ENCODE measurements at places on chromosomes 5 and 9.
A peak's percentile ranks its signal among the peaks of the same experiment; 100 is the strongest.

DNA sequence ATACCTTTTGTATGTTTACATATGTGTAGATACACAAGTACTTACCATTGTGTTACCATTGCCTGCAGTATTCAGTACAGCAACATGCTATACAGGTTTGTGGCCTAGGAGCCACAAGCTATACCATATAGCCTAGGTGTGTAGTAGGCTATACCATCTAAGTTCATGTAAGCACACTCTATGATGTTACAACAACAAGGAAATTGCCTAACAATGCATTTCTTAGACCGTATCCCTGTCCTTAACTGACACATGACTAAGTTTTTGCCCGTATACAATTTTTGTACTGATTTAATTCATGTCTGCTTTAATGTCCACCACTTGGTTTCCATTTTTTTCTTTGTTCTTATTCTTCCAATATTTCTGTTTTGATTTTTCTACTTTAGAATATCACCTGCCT is 18.5 kb downstream of the TNPO1 start:
- no peak for DNase-seq
- H3K36me3 ChIP-seq, result no peaks in the 10 kb centered on the region
- H3K27me3 ChIP-seq, result no peaks in the 10 kb centered on the region
- H3K4me1 ChIP-seq, result peaks cover 4% of the 10 kb centered on the region
- no peak overlapping the region for H3K4me3 ChIP-seq

DNA sequence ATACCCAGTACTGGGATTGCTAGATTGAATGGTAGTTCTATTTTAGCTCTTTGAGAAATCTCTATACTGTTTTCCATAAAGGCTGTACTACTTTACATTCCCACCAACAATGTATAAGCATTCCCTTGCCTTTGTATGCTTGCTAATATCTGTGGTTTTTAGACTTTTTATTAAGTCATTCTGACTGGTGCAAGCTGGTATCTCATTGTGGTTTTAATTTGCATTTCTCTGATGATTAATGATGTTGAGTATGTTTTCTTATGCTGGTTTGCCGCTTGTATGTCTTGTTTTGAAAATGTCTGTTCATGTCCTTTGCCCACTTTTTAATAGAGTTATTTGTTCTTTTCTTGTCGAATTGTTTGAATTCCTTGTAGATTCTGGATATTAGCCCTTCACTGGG is 512.7 kb upstream of the PAPPA start:
- no peak overlapping the region for H3K27ac ChIP-seq
- H3K4me3 ChIP-seq, result no peak overlapping the region
- DNase-seq, result no peak
- H3K27me3 ChIP-seq, result no peaks in the 10 kb centered on the region
- H3K36me3 ChIP-seq, result no peaks in the 10 kb centered on the region
- no peaks in the 10 kb centered on the region for H3K4me1 ChIP-seq

GRCh38 chr9:115847216-115847615 is 306.4 kb upstream of the PAPPA start:
- no peak overlapping the region for H3K27ac ChIP-seq
- H3K36me3 ChIP-seq, result no peaks in the 10 kb centered on the region
- H3K4me1 ChIP-seq, result no peaks in the 10 kb centered on the region
- H3K27me3 ChIP-seq, result no peaks in the 10 kb centered on the region

GRCh38 chr5:67969176-67969575 is 246.4 kb upstream of the PIK3R1 start:
- no peak overlapping the region for H3K4me3 ChIP-seq
- no peak overlapping the region for H3K27ac ChIP-seq
- no peaks in the 10 kb centered on the region for H3K36me3 ChIP-seq
- no peak for DNase-seq

DNA sequence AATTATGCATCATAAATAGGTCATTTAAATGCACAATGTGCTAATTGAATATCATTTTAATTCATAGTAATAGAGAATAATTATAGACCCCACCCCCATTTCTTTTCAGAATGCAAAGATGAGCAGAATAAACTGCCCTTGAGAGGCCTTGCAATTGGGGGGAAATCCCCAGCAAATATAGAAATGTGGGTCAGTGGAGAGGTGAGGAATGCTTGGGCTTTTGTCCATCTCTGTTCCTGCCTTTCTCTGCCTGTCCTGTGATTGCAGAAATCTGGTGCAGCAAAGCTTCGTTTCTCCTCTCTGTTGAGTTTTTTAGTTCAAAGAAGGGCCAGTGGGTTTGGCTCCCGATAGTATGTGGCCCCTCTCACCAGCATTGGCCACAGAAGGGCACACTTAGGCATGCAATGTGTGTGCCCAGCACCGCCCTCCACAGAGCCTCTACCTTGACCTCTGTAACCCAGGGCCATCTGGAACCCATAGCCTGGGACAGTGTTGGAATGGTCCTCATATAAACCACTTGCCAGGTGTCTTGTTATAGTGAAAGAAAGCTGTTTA is 164.2 kb downstream of the SEMA6A start:
- H3K4me1 ChIP-seq, result no peaks in the 10 kb centered on the region
- no peak overlapping the region for H3K4me3 ChIP-seq
- peaks cover 5% of the 10 kb centered on the region for H3K36me3 ChIP-seq
- H3K27me3 ChIP-seq, result no peaks in the 10 kb centered on the region

- H3K36me3 ChIP-seq, result no peaks in the 10 kb centered on the region
- no peak overlapping the region for H3K4me3 ChIP-seq
- no peaks in the 10 kb centered on the region for H3K4me1 ChIP-seq
These were observed 43.7 kb downstream of the OR2V1 start for GRCh38 chr5:181087309-181087708.

GRCh38 chr9:84285381-84285780 is 55.2 kb downstream of the SLC28A3 start:
- peak overlapping the region; percentile 95 for H3K27ac ChIP-seq
- no peak for DNase-seq
- no peak overlapping the region for H3K4me3 ChIP-seq
- H3K27me3 ChIP-seq, result peaks cover 7% of the 10 kb centered on the region
- peaks cover 10% of the 10 kb centered on the region for H3K4me1 ChIP-seq

DNA sequence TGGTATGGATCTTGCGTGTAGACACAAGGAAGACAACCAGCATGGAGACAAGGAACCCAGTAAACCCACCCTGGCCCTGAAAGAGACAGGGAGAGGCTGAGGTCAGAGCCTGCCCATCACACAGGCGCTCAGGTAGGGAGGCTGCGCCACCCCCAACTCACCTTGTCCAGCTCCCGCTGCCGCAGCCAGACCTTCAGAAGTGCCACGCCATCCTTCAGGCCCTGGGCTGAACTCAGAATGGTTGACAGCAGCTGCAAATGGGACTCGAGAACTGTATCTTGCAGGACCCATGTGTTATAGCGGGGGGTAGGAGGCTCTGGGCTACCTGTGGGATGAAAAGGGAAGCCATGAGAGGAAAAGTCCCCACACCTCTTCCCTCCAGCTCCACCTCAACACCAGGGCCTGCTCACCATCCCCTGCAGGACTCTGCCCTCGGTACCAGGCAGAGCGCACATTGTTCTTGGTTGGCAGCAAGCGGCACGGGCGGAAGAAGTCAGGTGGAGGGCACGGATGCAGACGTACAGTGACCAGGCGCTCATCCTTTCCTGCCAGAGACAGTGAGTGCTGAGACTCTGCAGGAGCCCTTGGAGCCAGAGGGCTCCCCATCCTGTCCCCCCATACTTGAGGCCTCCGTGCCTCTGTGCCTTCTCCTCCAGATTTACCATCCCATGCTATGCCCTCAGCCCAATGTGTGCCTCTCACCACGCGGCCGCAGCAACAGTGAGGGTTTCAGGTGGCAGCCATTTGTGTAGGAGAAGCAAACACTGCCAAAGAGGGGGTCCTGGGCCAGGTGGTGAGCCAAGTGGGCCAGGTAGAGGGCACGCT is 4.7 kb downstream of the NOL6 start:
- H3K4me1 ChIP-seq, result peaks cover 22% of the 10 kb centered on the region
- no peaks in the 10 kb centered on the region for H3K27me3 ChIP-seq
- H3K4me3 ChIP-seq, result no peak overlapping the region

- no peaks in the 10 kb centered on the region for H3K36me3 ChIP-seq
- H3K27me3 ChIP-seq, result no peaks in the 10 kb centered on the region
- DNase-seq, result no peak
- peaks cover 3% of the 10 kb centered on the region for H3K4me1 ChIP-seq
- no peak overlapping the region for H3K27ac ChIP-seq
These were observed 38.5 kb downstream of the FAM219A start for GRCh38 chr9:34419716-34420504.

DNA sequence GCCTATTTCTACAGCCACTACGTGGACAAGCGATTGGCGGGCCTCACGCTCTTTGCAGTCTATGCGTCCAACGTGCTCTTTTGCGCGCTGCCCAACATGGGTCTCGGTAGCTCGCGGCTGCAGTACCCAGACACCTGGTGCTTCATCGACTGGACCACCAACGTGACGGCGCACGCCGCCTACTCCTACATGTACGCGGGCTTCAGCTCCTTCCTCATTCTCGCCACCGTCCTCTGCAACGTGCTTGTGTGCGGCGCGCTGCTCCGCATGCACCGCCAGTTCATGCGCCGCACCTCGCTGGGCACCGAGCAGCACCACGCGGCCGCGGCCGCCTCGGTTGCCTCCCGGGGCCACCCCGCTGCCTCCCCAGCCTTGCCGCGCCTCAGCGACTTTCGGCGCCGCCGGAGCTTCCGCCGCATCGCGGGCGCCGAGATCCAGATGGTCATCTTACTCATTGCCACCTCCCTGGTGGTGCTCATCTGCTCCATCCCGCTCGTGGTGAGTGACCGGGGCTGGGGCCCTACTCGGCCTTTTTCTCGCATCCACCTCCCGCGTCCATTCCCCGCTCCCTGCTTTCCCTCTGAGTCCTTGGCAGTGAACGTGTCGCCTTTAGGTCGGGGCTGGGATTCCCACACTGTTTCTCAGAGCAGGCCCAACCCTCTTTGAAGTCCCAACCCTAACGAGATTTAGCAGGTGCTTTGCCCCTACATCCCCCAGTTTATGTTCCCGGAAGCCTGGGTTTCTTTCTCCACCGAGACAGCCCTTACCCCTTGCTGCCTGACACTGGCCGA is 1.8 kb downstream of the PTGER4 start:
- H3K27ac ChIP-seq, result peak overlapping the region; percentile 100
- DNase-seq, result peak; percentile 85
- peaks cover 64% of the 10 kb centered on the region for H3K36me3 ChIP-seq
- H3K4me1 ChIP-seq, result peaks cover 75% of the 10 kb centered on the region

DNA sequence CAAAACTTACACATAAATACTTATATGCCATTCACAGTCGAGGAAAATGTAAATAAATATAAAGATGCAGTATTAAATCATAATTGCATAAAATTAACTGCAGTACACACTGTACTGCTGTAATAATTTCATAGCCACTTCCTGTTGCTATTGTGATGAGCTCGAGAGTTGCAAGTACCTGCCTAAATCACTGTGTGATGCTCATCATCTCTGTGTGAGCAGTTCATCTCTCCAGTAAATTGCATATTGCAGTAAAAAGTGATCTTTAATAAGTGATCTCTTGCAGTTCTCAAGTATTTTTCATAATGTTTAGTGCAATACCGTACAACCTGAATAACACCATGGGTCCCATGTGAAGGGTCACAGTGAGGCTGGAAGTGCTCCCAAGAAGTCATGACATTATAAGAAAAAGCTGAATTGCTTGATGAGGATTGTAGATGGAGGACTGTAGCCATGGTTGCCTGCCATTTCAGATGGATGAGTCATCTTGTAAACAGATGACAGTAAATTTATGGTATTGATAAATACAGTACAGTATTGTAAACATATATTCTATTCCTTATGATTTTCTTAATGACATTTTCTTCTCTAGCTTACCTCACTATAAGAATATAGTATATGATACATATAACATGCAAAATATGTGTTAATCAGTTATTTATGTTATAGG is 34.9 kb downstream of the SYK start:
- no peak overlapping the region for H3K4me3 ChIP-seq
- no peak overlapping the region for H3K27ac ChIP-seq
- no peak for DNase-seq
- no peaks in the 10 kb centered on the region for H3K27me3 ChIP-seq
- peaks cover 32% of the 10 kb centered on the region for H3K4me1 ChIP-seq

- no peaks in the 10 kb centered on the region for H3K36me3 ChIP-seq
- no peaks in the 10 kb centered on the region for H3K4me1 ChIP-seq
- no peak overlapping the region for H3K4me3 ChIP-seq
These were observed 48.1 kb upstream of the RIOK2 start for GRCh38 chr5:97231025-97231636.

DNA sequence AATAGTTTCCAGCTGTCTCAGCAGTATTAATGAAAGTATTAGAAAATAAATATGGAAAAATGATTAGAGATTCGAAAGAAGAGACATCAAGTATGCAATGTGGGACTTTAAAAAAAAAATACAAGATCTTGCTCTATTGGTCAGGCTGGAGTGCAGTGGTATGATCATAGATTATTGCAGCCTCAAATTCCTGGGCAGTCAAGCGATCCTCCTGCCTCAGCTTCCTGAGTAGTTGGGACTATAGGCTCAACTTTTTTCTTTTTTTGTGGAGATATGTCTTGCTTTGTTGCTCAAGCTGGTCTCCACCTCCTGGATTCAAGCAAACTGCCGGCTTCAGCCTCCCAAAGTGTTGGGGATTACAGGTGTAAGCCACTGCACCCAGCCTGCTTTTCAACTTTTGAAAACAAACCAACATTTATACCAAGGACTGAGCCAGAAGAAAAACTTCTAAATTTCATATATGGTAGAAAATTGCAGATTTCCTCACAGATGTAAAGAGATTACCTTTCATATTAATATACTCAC is 323.1 kb downstream of the ADGRV1 start:
- peaks cover 28% of the 10 kb centered on the region for H3K27me3 ChIP-seq
- H3K27ac ChIP-seq, result no peak overlapping the region
- H3K4me3 ChIP-seq, result no peak overlapping the region
- H3K4me1 ChIP-seq, result no peaks in the 10 kb centered on the region
- no peaks in the 10 kb centered on the region for H3K36me3 ChIP-seq

- no peaks in the 10 kb centered on the region for H3K27me3 ChIP-seq
- no peak for DNase-seq
- H3K4me3 ChIP-seq, result no peak overlapping the region
- peak overlapping the region; percentile 66 for H3K27ac ChIP-seq
- peaks cover 55% of the 10 kb centered on the region for H3K4me1 ChIP-seq
These were observed 24.2 kb downstream of the JADE2 start for GRCh38 chr5:134549714-134550113.

GRCh38 chr5:14998491-14998890 is 126.9 kb upstream of the ANKH start:
- H3K27ac ChIP-seq, result no peak overlapping the region
- H3K27me3 ChIP-seq, result peaks cover 22% of the 10 kb centered on the region
- no peak overlapping the region for H3K4me3 ChIP-seq
- no peak for DNase-seq
- H3K4me1 ChIP-seq, result peaks cover 1% of the 10 kb centered on the region

GRCh38 chr5:123597018-123597417 is 85.0 kb downstream of the CSNK1G3 start:
- no peak overlapping the region for H3K4me3 ChIP-seq
- H3K27ac ChIP-seq, result no peak overlapping the region
- no peaks in the 10 kb centered on the region for H3K27me3 ChIP-seq
- DNase-seq, result no peak
- H3K4me1 ChIP-seq, result peaks cover 3% of the 10 kb centered on the region
- H3K36me3 ChIP-seq, result peaks cover 9% of the 10 kb centered on the region
